Dorsolateral prefrontal cortex (tissue), 122 donors: ENCODE measurements at places on chromosomes 1 and 21.
A peak's percentile ranks its signal among the peaks of the same experiment; 100 is the strongest.

GRCh38 chr1:223215026-223215425 lies 72.0 kb upstream of the TLR5 start:
- DNase-seq = no peak

DNA sequence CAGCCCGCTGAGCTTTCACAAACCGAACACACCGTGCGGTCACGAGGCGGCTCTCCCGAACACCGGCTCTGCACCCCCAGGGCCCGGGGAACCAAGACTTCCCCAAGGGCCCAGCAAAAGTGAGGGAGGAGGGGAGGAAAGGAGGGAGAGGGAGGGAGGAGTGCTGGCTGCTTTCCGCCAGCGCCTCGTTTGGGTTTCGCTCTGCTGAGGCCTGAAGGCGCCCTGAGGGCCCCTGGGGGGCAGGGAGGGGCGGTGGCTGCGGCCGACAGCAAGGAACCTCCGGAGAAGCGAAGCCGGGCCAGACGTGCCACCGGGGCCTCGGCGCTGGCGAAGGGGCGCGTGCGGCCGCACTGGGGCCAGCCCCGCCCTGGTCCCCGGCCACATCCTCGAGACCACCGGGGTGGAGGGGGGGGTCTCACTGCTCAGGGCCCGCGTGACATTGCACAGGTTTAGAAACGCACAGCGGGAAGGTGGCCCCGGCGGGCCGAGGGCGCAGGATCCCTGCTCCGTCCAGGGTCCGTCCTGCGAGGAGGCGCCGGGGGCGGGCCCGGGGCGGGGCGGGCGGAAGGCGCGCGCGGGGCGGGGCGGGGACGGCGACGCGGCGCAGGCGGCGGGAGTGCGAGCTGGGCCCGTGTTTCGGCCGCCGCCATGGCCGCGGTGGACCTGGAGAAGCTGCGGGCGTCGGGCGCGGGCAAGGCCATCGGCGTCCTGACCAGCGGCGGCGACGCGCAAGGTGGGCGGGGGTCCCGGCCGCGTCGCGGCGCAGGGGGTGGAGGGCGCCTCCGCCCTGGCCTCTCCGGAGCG lies at the start of gene PFKL:
TSS of gene PFKL (plus strand) at position 596 of the 804 bp plus-strand sequence. CDS start at position 649, 53 bp downstream.
- peak; percentile 49 for DNase-seq

- DNase-seq = no peak
These were observed 72.1 kb downstream of the SKI start for GRCh38 chr1:2300004-2300771.

DNA sequence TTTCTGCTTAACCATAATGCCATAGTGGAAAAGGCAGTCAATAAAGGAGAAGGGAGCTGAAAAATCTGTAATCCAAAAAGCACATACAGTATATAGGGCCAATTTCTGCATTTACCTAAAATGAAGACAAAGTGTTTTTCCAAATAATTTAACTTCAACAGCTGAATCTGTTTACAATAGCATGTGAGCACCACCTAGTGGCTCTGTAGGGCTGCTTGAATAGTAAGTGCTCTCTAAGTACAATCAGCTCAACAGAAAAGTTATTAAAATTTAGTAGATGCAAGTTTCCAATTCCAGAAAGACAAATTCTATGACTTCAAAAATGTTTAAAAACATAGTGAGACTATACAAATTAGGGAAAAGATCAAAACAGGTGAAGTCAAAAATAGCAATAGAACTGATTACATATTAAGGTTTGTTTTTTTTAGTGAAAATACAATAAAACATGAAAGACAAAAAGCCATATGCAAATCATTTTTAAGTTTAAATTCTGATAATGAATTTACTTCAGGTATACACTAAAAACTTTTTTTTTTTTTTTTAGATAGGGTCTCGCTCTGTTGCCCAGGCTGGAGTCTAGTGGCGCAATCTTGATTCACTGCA lies 220.0 kb downstream of the SETD4 start:
- no peak for DNase-seq

DNA sequence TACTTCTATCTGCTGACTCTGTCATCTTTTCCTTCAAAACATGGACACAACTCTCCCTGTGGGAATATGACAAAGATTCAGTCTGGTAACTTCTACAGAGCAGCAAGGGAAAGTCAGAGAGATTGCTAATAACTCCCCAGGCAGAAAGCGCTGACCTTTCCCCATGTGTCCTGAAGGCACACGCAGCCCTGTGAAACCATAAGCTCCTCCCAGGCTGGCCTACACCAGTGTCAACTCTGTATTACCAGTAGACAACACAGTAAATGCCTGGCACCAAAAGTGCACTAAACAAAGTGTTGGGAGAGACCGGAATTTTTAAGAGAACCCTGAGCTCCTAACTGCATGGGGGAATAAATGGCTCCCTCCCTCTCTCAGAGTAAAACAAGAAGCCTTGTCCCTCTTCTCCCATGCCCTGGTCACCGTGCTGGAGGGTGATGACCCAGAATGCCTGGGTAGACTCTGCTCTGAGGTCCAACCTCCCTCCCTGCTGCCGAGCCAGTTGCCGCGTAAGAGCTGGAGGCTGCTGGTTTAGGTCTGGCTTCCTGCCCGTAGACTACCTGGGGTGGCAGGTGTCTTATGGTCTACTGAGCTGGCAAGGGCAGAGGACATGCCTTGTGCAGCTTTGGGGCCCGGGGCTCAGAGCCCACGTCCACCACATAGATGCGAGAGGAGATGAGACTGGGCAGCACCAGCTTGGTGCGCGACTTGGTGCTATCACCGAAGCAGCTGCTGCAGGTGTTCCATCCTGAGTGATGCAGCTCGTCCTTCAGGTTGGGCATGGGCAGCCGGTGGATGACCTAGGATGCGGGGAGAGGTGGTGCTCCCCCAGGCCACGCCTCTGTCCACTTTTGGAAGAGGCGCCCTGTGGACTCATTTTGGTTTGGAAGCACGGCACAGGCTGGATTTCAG lies 3.9 kb downstream of the SELENBP1 start:
- DNase-seq = no peak

DNA sequence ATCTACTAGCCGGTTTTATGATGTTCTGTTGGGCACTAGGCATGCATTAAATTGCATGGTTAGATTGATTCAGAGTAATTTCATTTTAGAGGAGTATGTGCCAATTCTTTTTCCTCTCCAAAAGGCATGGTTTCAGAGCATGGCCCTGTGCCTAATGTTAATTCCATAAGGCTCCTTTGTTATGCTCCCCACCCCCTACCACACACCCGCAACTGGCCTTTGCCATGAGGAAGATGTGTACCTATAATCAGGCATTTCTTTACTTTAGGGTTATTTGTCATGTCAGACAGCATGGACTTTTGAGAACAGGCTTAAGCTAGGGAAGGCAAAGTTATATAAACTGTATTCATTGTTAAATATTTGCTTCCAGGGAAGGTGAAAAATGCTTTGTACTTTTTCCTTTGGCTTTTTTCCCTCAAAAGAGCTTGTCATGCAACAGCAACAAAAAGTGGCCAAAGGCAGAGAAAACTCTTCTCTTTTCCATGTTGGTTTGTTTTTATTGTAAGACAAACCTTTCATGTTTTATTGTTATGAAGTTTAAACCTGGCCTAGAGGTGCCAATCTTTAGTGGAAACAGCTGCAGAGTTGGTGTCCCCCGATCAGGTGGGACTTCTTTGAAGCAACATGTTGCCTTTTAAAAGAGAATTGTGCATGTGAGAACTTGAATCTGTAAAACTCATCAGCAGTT lies 24.3 kb upstream of the NBL1 start:
- DNase-seq = no peak

GRCh38 chr1:100583827-100584226 lies 45.9 kb downstream of the GPR88 start:
- DNase-seq = no peak

DNA sequence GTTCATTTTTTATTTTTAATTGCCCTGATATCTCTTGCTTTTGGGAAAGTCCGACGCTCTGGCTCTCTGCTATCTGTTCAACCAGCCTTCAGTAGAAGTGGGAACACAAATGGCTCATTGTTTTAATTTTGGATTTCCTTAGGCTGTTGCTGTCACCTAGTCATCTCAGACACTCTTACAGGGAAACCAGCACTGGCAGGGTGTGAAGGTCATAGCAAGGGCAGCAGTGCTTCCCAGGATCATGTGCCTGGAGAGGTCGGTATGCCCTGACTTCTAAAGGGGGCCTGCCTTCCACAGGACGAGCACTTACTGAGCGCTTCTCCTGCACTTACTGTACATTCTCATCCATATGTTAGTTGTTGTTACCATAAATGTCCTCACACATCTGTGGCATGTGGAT lies 224.2 kb downstream of the DISC1 start:
- DNase-seq = no peak

DNA sequence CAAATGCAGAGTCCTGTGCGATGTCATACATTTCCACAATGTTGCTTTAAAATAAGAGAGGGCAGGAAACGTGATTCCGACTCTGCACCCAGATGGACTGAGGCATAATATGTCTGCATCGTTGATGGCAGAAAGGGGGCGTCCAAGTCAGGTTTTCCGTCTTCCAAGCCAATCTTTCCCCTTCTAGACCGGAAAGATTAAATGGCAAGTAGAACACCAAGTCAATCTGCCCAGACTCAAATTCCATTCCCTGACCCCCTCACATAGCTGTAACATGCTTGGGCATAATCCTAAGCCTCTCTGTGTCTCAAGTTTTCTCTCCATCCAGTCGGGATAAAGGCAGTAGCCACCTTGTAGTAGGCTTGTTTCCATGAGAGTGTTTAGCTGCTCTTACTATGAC lies 14.4 kb downstream of the PCP4 start:
- DNase-seq = no peak

DNA sequence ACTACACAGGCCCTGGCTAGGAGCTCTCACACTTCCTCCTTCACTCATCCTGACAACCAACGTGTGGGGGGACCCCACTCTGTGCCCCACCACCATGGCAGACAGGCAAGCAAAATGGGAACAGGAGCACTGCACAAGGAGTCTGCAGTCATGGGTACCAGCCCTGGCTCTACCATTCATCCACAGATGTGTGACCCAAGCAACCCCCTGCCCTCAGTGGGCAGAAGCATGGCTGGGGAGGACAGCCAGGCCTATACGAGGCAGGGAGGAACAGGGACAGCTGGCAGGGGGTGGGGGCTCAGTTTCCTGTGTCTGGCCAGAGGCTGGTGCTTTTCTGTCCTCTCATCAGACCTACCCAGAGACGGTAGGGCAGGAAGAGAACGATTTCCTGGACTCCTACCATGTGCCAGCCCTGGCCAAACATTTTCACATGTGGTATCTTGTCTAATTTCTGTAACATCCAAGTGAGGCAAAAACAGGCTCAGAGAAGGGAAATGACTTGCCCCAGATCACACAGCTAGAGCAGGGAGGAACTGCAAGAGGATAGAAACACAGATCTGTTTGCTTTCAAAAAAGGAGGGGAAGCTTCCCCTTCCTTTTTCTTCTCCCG lies 178.0 kb downstream of the HIVEP3 start:
- no peak for DNase-seq

GRCh38 chr1:33330906-33331305 lies 10.0 kb upstream of the A3GALT2 start:
- no peak for DNase-seq

GRCh38 chr1:155071701-155072100 lies 6.9 kb upstream of the EFNA3 start:
- DNase-seq = no peak

GRCh38 chr1:61102041-61102440 lies 19.7 kb downstream of the NFIA start:
- DNase-seq = no peak

DNA sequence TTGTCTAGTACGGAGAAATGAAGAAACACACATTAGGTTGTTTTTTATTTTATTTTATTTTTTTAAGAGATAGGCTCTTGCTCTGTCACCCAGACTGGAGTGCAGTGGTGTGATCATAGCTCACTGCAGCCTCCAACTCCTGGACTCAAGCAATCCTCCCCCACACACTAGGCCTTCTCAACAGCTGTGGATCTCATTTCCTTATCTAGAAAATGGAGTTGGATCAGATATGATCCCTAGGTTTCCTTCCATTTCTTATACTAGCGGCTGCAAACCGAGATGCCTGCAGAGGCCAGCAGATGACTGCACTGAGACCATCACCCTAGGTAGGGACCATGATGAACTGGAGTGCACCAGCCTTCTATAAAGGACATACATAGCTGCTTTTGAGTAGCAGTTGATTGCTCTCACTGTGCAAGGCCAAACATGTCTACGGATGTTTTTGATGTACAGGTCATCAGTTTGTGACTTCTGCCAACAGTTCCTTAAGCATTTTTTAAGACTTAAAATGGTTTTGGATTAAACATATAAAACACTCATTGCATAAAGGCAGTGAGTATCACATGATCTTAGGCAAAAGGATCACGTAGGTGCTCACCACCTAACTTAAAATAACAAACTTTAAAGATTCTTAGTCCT lies 11.4 kb upstream of the KLHL12 start:
- no peak for DNase-seq

GRCh38 chr1:1869469-1869868 lies 21.4 kb downstream of the GNB1 start:
- no peak for DNase-seq

DNA sequence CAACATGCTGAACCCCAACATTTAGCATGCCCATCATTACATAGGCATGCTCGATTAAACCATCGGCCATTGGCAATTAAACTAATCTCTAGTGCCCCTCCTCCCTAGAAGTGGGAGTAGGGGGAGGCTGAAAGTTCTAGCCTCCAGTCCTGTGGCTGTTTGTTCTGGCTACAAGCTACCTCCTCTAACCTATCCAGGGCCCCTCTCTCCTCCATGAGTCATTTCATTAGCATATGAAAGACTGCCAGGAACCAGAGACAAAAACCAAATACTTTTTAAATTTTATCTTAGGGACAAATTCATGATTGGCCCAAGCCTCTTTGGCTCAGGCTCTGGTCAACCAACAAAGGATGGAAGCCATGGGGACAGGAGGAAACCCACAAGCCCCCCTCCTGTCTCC lies 231.1 kb downstream of the CACNA1E start:
- no peak for DNase-seq

DNA sequence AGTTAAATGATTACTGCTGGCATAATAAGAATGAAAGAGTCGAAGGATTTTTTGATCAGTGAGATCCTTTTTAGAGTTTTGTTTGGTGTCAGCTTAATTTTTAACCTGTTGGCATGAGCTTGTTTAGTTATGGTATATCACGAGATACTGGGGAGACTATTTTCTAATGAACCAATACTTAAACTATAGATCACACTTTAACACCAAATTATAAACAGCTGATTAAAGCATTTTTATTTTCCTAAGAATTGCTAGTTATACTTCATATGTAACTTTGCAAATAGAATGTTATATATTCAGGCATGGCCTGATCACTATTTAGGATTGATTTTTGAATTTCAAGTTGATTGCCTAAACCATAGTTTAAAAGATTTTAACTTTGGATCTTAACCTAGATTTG lies 6.0 kb downstream of the DDX20 start:
- DNase-seq = no peak

- DNase-seq = no peak
These were observed 268.5 kb downstream of the SPATA17 start for GRCh38 chr1:217899614-217900013.

GRCh38 chr1:155019377-155020245 lies 14.0 kb downstream of the DCST2 start:
- DNase-seq = no peak

- DNase-seq = peak; percentile 79
These were observed 65.5 kb downstream of the UBE2U start for GRCh38 chr1:64268653-64269557.

DNA sequence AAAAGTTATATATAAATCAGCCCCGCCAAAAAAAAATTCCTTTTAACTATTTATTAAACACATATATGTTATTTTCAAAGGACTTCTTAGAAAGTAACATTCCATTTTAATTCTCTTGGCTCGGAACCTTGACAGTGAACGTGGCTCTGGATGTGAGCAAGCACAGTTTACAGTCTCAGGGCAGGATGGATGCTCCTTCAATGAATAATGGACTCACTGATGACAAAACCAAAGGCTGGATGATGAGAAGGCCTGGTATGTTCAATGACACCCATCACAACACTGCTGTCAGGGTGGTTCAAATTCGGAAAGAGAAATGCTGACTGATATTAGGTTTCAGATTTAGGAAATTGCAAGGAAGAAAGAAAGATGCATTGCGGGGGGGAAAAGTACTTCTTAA lies 148.8 kb downstream of the SIPA1L2 start:
- DNase-seq = no peak
